ENCODE measurements at places on chromosomes 1 and 21.

DNA sequence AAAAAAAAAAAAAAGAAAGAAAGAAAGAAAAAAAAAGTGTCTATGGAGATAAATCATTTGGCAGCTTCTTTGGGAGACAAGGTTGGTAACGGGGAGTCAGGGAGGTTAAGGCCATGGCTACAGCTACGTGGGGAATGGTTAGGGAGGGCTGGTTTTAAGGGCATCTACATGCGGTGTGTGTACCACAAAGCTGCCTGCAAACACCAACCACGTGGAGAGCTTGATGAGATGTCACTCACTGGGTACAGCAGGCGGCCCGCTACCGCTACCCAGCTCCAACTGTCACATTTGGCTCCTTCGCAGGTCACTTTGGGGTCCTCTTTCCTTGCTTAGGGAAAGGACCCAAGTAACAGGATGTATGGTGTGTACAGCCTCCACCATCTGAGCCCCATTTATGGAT lies 4.2 kb downstream of the NPPB start:
- DNase-seq = no peak

DNA sequence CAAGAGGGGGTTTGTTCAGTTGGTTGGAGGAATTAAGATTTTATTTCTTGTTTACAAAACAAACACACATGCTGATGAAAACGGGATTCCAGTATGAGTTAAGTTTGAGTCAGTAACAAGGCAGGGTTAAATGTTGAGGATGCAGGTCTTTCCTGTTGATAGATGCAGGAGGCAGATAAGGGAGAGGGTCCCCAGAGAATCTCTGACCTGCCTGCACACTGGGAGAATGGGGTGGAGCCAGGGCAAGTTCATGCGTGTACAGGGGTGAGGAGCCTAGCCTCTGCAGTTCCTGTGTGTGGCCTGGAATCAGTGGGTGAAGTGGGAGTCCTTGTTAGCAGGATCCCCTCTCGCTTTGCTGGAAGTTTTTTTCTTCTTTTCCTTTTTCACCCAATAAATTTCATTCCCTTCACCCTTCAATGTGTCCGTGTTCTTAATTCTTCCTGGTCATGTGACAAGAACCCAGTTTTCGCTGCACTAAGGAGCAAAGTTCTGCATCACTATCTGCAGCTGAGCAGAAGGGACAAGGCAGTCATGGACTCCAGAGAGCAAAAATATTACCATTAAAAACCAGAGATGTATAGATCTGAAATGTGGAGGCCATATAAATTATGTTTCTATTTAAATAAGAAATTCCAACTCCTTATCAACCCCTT lies 69.9 kb upstream of the MARK1 start:
- no peak for DNase-seq

DNA sequence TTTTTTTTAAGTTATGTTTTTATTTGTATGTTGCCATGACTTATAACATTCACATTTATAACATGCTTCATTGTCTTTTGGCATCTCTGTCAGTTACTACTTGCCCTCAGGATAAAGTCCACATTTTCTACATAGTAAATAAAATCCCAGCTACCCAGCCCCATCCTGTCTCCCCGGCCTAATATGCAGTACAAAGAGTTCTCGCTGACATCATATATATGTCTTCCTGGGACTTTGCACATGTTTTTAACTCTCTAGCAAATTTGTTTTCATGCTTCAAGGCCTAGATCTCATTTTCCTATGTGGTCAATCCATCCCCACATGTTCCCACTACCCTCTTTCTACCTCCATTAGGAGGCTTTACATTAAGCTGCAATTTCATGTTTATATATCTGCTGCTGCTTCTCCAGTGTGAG lies 33.0 kb upstream of the IVNS1ABP start:
- DNase-seq = no peak

- no peak for DNase-seq
Observed at GRCh38 chr1:231605149-231606100, 21.2 kb upstream of the DISC1 start.

GRCh38 chr1:63615768-63616420 lies 22.7 kb downstream of the PGM1 start:
- peak; percentile 55 for DNase-seq

DNA sequence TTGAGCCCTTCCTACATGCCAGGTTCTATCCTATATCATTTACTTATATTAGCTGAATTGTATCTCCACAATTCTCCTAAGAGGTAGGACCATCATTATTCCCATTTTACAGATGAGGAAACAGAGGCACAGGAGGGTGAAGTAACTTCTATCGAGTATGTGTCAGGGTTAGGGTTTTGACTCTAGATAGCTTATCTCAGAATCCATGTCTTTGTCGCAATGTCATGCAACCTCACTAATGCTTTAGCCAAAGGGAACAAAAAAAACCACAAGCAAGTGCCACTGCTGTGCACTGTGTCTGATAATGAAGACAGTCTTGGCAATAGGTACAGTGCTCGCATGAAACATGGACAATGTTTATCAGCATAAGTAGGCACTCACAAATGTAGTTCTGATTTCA lies 95.4 kb upstream of the CLDN14 start:
- no peak for DNase-seq

- DNase-seq = no peak
Observed at GRCh38 chr1:160720356-160721085, 8.9 kb upstream of the CD48 start.

GRCh38 chr1:26225033-26225831 lies 8.8 kb upstream of the CEP85 start:
- peak; percentile 50 for DNase-seq

DNA sequence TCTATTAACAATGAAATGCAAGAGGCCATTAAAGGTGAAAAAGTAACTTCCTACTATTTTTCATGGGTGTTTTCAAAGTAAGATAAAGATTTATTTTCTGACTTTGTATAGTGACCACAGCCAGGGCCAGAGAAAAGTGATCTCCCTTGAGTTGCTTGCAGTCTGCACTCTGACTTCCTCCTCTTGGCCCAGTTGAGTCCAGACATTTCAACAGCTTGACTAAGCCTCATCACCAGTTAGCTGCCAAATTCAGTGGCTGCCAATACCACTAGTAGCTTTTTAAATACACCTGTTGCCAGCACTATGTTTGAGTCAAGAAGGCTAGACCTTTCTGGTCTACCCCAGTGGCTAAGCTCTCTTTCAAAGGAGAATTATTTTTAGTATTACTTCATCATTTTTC lies 3.7 kb upstream of the NEK7 start:
- no peak for DNase-seq

GRCh38 chr1:60563777-60564535 lies 490.4 kb upstream of the C1orf87 start:
- DNase-seq = no peak

DNA sequence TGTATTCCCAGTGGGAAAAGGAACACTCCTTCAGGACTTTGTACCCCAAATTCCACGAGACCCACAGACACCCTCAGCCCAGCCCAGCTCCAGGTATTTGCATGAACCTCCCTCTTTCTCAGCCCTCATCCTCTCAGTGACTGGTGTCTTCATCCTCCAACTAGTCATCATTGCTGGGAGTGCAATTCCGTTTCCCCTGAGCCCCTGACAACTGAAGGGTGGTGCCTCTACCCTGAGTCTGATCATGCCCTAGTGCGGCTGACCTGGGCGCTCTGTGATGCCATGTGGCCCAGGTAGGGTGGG lies 3.8 kb upstream of the ZNF692 start:
- no peak for DNase-seq

DNA sequence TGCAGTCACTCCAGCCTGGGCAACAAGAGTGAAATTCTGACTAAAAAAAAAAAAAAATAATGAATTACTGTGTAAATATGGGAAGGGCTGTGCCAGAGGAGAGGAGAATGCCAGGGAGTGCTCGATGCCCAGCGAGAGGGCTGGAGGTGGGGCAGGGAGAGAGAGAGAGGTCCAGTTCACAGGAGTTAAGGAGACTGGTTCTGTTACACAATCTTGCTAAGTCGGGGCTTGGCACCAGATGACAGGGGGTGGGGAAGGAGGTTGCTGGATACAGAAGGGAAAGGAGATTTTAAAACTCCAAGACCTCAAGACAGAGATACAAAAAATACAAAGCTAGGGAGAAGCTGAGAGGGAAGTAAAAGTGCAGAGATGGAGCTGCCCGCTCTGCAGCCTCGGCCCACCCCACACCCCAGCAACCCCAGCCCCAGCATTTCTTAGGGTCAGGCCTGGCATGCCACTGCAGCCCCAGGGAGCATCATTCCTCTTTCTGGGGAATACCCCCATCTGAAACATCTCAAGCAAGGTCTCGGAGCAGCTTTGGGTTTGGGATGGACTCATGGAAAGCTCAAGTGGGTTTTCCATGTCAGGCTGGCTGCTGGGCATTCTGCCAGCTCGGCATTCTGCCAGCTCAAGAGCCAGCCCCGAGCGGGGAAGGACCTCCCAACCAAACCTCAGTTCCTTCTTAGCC lies 991 bp downstream of the SELENBP1 start:
- no peak for DNase-seq

GRCh38 chr1:65264197-65264929 lies 45.0 kb upstream of the DNAJC6 start:
- DNase-seq = no peak

DNA sequence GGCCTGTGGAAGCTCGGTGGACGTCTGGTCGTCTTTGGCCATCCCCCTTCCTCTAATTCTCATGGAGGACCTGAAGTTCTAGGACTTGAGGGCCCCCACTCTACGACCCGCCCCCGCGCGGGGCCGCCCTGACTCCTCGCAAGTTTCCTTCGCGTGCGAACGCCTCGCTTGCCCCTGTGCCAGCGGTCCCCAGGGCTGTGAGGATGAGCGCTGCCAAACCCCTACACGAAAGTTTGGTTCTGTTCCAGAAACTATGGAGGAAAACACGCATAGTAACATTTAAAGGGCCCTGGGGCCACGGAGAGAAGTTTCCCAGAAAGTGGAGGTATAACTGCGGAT lies 304 bp upstream of the GNG12 start:
- DNase-seq = no peak

GRCh38 chr21:14382486-14382834 lies 486 bp downstream of the HSPA13 start:
- no peak for DNase-seq

DNA sequence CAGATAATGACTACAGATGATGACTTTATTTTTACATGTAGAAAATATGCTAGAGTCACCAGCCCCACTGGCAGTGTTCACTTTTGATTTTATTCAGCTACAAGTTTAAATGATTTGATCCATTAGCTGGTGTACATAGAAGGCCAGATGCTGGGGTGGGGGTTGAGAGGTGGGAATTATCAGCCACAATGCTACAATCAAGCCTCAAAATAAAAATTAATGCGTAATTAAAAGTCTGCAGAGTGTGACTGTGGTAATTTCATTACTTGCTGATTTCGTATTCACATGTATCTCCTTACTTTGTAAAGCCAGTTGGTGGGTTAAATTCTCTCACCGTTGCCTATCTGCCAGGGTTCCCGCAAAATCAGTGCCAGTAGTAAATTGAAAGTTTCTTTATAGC lies 109.3 kb downstream of the GALNT2 start:
- DNase-seq = no peak

DNA sequence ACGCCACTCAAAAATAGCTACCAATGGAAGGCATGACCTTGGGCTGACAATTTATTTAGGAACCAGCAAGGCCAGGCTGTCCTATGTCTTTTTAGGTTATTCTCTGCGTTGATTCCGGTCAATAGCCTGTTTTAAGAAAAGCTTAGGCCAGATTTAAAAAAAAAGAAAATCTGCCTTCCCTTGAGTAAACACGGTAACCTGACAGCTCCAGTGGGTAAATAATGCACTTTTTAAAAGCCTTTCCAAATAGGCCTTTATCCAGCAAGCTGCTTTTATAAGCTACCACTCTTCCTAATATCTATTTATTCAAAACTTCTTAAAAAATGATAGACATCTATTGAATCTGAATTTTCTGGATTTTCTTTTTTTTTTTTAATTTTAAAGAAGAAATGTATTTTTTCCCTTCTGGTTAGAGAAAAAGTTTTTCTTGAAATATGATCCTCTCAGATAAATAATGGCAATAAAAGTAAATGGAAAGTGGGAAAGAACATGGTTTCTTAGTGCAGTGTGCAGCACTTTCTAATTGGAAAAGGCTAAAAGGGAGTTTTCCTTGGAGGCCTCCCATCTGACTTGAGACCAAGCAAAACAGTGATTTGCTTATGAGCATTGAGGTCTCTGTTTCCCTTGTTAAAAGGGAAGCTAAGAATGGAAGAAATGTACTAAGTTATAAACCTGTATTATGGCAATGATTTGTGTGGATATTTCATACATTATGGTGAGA lies 281.0 kb upstream of the RUNX1 start:
- DNase-seq = no peak

GRCh38 chr1:208024406-208024805 lies 113.5 kb upstream of the CD34 start:
- no peak for DNase-seq

DNA sequence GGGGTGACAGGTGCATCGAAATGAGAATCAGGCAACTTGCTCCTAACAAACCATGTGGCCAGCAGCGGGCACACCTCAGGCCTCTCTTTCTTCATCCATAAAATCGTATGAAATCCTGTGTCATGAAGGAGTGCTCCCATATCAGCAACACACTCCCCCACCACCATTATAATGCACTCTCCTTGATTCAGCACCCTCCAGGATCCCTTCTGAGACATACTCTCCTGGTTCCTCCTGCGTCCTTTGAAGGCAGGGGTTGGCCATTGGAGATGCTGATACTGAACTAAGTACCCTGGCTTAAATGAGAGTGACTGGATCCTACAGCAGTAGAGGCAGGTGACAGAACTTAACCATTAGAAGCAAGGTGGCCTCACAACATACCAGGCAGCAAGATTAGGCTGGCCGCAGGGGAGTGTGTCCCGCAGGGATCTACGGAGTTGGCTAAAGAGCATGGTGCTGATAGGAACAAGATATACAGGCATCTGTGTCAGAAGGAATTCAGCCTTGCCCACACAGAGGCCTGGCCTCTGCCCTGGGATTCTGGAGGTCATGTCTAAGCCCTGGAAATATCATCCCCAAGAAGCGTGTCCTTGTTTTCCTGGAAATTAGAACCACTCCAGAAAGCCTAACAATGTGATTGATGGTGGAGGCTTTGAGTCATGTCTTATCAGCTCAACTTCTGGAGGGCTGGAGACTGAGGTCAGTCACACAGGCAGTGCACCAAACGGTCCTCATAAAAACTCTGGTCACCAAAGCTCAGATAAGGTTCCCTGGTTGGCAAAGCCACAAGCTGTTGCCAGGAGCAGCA lies 16.8 kb downstream of the S100A7A start:
- DNase-seq = no peak

DNA sequence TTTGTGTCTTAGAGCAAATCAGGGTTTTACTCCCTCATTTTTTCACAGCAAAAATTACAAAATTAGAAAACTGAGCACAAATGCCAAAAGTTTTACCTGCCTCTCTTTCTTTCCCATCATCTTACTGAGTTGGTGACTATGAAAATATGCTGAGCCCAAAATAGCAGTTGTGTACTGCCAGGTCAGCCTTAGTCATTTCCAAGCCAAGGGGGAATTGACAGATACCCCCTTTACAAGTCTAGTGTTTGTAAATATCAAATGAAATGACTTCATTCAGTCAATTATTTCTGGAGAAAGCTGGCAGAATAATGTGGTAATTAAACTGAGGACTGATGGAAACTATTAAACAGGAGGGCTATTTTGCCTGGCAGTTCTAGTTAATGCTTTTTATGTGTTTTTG lies 11.4 kb upstream of the GORAB start:
- no peak for DNase-seq

GRCh38 chr1:40802078-40802741 lies 18.6 kb downstream of the KCNQ4 start:
- DNase-seq = peak; percentile 91

Data from CD4-positive, alpha-beta T cell treated with Interleukin-4 for 1 hour (primary cell).